ENCODE measurements at places on chromosomes 13 and 19. TPM values are rescaled to one million over a fixed set of nuclear protein-coding genes. Genes with fewer than 3 reads are reported as not detected.

DNA sequence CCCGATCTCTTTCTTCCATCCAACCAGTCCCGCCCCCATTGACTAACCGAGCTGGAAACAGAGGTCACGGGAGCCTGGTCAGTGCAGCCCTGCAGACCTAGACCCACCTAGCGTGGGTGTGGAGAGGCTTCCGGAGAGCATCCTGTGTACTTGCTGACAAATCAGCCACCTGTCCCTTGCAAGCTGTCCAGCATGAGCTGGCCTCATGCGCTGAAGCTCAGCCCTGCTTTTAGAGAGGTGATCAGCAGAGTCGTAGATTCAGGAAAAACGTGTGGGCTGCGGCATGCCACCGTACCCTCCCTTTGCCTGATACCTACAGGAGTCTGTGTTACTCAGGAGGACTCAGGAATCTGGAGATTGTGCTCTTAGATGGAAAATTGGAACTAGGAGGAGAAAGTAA lies 80.3 kb upstream of the UQCRFS1 start:
- no peak for DNase-seq

- no peak for DNase-seq
Measured at GRCh38 chr19:10546817-10547216, 3.1 kb downstream of the ATG4D start.

GRCh38 chr19:30851646-30852045 lies 479.5 kb downstream of the ZNF536 start:
- DNase-seq, result no peak

DNA sequence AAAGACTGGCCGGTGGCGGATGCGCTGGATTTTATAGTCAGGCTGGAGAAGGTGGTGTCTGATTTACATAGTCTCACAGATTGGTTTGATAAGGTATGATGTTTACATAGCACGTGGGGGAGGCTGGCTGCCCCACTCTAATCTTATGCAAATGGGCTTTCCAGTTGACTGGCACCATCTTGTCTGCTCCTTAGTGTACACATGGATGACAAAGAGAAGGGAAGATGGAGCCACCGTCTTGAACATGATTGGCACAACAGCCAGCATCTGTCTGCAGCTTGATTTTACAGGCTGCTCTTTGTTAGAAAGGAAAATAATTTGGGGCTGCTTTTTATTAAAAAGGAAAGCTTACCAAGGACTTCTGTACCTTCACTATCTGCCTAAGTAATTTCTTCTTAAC lies 265.2 kb upstream of the MAB21L1 start:
- DNase-seq, result no peak

GRCh38 chr13:76597868-76598267 lies 288.3 kb downstream of the KCTD12 start:
- no peak for DNase-seq

Gene NAXD
- 21.0 TPM for total RNA-seq

DNA sequence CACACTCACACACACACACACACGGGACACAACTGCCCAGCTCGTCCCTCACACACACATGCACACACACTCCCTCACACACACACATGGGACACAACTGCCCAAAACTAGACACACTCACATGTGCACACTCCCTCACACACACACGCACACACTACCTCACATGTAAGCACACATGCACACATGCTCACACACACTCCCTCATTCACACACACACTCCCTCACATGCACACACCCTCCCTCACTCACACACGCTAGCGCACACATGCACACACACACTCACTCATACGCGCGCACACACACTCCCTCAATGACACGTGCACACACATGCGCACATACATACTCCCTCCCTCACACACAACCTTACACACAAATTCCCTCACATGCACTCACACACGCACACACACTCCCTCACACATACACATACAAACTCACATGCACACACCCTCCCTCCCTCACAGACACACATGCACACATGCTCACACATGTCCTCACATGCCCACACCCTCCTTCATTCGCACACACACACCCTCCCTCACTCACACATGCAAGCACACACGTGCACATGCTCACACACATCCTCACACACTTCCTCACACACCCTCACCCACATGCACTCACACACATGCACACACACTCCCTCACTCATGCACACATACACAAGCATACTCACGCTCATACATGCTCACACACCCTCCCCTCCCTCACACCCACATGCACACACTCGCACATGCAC lies 9.0 kb upstream of the RASA3 start:
- no peak for DNase-seq

GRCh38 chr19:45485305-45486077 lies 11.4 kb downstream of the RTN2 start:
- DNase-seq, result peak; percentile 94

DNA sequence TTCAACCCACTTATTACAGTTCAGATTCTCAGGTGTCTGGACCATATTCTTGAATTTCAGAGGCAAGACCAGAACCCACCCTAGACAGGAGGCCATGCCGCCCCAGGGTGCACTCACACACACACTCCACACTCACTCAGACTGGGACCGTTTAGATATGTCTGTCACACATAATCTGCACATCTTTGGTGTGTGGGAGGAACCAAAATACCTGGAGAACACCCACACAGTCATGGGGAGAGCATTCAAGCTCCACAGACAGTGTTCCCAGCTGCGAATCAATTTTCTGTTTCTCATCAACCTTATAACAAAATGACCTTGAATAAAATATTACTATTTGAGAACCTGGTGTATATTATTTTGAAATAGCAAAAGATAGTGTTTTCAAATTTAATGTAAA lies 2353.0 kb downstream of the PCDH9 start:
- DNase-seq, result no peak

GRCh38 chr13:72544042-72544441 lies 183.4 kb downstream of the MZT1 start:
- DNase-seq, result no peak

Gene B3GNT3
- total RNA-seq, result not detected

Gene PSG2
- total RNA-seq, result 2.0 TPM

Data from HFFc6 (cell line).